T-helper 1 cell (primary cell): ENCODE measurements at places on chromosomes 3 and 15.
A peak's percentile ranks its signal among the peaks of the same experiment; 100 is the strongest.

GRCh38 chr3:30496066-30496966 is 110.1 kb upstream of the TGFBR2 start:
- no peak for DNase-seq

- DNase-seq = no peak
These were observed 16.1 kb downstream of the ALS2CL start for GRCh38 chr3:46677411-46677726.

DNA sequence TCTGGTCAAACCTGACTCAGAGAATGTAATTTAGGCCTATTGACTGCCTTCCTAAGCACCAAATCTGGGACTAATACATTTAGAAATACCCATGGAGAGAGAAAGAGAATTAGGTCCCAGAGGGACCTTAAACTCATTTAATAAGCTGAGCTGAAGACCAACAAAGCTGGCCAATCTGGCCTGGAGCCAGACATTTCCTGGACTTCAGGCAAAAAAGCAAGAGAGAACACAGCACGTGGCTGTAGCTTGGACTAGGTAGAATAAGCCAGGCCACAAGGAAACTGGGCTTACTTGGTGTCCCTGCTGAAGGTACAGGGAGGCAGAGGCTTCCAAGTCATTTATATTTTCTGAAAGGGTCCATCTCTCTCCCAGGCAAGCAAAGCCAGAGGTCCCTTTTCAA is 88.1 kb downstream of the RTP4 start:
- DNase-seq = no peak

DNA sequence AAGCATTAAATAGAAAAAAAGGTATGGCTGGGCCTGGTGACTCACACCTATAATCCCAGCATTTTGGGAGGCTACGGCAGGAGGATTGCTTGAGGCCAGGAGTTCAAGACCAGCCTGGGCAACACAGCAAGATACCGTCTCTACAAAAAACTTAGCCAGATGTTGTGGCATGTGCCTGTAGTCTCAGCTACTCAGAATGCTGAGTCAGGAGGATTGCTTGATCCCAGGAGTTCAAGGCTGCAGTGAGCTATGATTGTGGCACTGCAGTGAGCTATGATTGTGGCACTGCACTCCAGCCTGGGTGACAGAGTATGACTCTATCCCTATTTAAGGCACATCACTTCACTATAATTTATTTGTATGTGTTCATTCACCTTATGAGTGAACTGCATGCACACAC is 54.3 kb downstream of the SLC4A7 start:
- DNase-seq = no peak

DNA sequence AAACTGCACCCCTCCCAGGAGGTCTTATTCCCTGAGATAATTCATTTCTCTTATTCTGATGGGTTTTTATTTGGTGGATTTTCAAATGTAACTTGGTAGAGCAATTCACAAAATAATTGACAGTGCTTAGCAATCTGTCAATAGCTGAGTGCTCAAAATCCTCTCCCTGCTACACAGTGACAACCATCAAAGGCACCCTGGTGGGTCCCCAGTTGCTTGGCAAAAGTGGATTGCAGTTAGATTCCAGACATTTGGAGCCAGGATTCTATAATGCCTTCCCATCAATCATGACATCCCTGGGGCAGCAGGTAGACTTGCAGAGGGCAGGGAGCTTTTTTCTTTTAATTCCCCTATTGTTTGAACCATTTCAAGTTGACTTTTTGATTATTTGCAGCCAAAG is 59.0 kb downstream of the FHIT start:
- DNase-seq = no peak

DNA sequence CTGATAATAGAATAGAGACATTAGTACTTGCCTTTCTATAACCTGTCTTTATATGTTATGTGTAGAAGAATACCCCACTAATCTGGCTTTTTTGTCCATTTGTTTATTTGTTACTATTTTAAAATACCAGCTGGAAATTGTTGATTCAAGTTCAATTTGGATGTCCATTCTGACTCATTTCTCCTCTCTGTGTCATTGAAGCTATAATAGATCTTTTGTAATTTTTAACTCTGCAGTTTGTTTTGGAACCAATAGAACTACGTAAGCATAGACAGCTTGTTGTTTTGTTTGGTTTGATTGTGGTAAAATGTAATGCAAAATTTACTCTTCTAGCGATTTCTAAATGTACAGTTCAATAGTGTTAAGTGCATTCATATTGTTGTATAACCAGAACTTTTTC is 390.4 kb downstream of the ZIC1 start:
- DNase-seq = no peak

DNA sequence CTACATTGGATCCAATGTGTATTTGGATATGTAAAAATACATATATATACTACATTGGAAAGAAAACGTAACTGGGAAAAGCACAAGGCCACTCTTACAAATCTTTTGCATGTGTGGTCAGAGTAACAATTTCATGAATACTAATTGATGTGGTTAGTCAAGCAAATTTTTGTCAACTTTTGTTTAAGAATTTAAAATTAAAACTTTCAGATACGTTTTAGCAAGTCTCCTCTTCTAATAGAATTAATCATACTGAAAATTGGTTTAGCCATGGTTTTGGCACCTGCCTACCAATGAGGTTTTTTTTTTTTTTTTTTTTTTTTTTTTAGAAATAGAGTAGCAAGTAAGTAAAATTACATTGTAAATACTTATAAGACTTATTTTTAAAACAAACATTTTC is 153.0 kb upstream of the CGNL1 start:
- DNase-seq = no peak

DNA sequence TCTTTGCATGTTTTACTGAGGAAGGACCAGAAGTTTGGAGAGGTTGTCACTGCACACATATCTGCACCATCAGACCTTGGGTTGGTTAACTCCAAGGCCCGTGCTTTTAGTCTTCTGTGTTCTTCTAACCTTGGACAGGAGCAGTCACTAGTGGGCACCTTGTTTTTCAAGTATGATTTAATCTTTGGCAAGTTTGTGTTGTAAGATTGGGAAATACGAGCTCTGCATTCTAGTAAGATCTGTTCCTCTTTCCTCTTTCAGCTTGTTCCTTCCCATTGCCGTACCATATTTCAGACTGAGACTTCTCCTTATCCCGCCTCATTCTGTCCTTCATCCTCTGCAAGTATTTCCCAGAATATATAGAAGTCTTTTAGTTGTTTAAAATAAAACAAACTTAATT is 5.1 kb downstream of the TMOD2 start:
- no peak for DNase-seq

DNA sequence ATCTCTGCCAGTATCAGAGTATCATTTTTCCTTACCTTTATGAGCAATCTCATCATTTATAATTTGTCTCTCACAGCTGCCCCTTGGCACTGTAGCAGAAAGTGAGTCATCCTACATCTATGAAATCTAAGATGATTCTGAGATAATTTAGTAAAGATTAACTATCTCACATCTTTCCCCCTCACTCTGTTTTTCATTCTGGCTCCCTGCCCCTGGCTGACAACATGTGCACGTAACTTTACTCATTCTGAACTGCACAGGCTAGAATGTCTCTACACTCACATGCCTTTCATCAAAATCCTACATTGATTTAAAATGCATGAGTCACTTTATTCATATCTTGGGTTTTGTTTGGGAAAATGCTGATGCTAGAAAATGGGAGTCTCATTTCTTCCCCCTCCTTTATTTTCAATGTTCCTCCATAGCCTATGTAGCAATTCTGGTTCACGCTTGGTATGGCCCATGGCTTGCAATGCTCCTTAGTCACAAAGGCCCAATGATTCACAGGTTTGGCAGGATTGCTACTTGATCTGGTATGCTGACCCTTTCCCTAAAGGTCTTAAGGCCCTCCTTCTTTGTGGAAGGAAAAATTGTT is 838.5 kb downstream of the TUSC7 start:
- no peak for DNase-seq

- peak; percentile 60 for DNase-seq
These were observed 51.7 kb downstream of the ARNT2 start for GRCh38 chr15:80455668-80456442.

DNA sequence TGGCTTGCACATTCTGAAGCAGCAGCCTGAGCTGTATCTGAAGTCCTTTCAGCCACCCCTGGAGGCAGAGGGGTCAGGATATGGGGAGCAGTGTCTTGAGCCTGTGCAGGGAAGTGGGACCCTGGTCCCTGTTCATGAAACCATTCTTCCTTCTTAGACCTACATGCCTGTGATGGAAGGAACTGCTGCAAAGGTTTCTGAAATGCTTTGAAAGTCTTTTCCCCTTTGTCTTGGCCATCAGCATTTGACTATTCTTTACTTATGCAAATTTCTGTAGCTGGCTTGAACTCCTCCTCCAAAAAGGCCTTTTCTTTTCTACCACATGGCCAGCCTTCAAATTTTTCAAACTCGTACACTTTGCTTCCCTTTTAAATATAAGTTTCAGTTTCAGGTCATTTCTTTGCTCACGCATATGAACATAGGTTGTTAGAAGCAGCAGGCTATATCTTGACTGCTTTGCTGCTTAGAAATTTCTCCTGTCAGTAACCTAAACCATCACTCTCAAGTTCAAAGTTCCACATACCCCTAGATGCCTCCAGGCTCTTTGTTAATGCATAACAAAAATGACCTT is 62.3 kb downstream of the GALK2 start:
- DNase-seq = no peak

DNA sequence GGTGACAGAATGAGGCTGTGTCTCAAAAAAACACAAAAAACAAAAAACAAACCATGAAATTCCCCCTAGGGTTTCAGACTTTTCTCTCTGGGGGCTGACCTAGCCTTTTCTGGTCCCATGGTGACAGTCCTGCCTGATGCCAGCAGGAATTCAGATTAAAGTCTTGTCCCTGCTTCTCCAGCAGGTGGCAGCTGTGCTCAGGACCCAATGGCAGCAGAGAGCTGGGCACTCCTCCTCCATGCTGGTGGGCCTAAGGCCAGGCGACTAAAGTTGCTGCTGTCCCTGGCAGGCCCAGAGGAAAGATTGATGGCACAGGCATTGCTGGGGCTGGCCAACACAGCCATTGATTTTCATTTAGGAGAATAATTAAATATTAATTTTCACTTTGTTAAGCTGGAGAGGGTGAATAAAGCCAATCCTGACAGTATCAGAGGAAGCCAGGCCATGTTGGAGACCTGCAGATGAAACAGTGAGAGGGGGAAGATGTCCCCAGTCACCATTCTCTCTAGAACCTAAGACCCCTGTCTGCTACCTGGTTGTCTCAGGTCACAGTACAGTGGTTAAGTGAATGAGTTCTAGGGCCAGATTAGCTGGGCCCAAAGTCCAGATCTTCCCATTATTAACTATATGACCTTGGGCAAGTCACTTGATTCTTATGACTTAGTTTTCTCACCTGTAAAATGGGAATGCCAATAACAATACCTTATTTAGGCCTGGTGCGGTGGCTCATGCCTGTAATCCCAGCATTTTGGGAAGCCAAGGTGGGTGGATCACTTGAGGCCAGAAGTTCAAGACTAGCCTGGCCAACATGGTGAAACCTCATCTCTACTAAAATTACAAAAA is 7.1 kb downstream of the CELF6 start:
- DNase-seq = no peak

DNA sequence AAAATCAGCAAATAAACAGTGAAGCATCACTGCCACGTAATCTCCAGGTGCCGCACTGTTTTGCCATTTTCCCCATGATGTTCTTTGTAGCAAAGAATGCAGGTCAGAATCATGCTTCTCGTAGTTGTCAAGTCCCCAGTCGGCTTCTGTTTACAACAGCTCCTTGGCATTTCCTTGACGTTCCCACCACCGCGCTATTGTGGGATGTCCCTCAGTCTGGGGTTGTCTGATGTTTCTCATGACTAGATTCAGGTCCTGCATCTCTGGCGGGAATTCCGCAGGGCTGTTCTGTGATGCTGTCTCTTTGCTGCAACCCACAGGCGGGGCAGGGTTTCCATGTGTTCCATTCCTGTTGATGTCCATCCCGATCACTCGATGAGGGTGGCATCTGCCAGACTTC is 117.9 kb upstream of the SMAD3 start:
- DNase-seq = no peak

GRCh38 chr3:48433472-48434118 is 3.7 kb upstream of the PLXNB1 start:
- DNase-seq = no peak

DNA sequence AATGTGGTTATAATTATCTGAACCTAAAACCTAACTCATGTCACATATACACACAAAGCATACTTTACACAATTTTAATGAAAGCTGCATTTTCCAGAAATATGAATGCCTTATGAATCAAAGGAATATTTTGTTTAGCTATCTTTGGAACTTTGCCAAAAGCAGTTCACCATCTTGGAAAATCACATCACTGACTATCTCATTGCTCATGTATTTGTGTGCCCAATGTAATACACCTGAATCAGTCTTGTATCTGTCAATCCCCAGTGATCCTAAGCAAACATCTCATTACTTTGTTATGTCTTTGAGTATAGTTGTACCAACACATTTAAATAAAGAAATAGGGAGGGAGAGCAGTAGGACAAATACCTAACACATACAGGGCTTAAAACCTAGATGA is 15.6 kb upstream of the CD47 start:
- no peak for DNase-seq

- DNase-seq = no peak
These were observed 83.8 kb upstream of the SLC6A6 start for GRCh38 chr3:14318646-14319045.

GRCh38 chr3:9901967-9902366 is 681 bp upstream of the IL17RE start:
- no peak for DNase-seq

GRCh38 chr3:141372656-141373055 is 4.4 kb downstream of the ZBTB38 start:
- no peak for DNase-seq

GRCh38 chr3:57256844-57257243 is 29.3 kb downstream of the APPL1 start:
- no peak for DNase-seq

DNA sequence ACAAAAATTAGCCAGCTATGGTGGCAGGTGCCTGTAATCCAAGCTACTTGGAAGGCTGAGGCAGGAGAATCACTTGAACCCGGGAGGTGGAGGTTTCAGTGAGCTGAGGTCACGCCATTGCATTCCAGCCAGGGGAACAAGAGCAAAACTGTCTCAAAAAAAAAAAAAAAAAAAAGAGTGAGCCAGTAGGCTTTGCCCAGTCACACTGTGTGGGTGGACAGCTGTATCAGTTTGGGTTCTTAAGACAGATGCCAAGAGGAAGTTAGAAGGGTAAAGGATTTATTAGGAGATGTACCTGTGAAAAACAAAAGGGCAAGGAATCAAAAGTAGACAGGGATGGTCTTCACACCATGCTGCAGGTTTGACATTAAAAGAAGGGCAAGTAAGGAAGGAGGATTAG is 86.1 kb upstream of the CGNL1 start:
- DNase-seq = no peak

GRCh38 chr3:67516496-67516895 is 137.9 kb downstream of the SUCLG2 start:
- DNase-seq = no peak

DNA sequence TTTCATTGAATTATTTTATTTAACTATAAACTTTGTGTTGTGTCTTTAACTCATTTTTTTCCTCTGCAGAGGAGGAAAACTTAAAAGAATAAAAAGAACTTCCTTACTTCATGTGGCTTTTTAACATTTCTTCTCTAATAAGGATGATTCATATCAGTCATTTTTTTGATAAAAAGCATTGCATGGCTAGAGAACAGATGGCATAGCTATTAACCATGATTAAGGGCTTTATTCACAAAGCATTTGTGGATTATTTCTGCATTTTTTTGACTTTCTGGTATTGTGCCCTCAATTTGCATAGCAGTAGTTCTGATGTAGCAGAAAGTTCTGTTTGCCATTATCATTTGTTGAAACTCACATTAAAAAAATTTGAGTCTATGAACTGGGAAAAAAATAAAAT is 540.8 kb downstream of the SI start:
- DNase-seq = no peak

- DNase-seq = no peak
These were observed 128.8 kb upstream of the CHRM5 start for GRCh38 chr15:33839540-33839939.

GRCh38 chr3:117443014-117443413 is 733.4 kb downstream of the TUSC7 start:
- no peak for DNase-seq
